Right renal pelvis (tissue), 4 donors: ENCODE measurements at places on chromosomes 12 and 14. TPM values are rescaled to one million over a fixed set of nuclear protein-coding genes. Genes with fewer than 3 reads are reported as not detected.

The FOXG1 gene
- 0.08 TPM for polyA plus RNA-seq

The EPYC gene
- polyA plus RNA-seq, result not detected

The PIWIL1 gene
- 0.70 TPM for polyA plus RNA-seq

The STAT6 gene
- 99.1 TPM for polyA plus RNA-seq

The IQSEC3 gene
- 11.6 TPM for polyA plus RNA-seq

The KRT81 gene
- polyA plus RNA-seq, result 0.13 TPM

The PABPN1 gene
- 268 TPM for polyA plus RNA-seq
